ENCODE measurements at places on chromosomes 2 and 18. TPM values are rescaled to one million over a fixed set of nuclear protein-coding genes. Genes with fewer than 3 reads are reported as not detected.

DNA sequence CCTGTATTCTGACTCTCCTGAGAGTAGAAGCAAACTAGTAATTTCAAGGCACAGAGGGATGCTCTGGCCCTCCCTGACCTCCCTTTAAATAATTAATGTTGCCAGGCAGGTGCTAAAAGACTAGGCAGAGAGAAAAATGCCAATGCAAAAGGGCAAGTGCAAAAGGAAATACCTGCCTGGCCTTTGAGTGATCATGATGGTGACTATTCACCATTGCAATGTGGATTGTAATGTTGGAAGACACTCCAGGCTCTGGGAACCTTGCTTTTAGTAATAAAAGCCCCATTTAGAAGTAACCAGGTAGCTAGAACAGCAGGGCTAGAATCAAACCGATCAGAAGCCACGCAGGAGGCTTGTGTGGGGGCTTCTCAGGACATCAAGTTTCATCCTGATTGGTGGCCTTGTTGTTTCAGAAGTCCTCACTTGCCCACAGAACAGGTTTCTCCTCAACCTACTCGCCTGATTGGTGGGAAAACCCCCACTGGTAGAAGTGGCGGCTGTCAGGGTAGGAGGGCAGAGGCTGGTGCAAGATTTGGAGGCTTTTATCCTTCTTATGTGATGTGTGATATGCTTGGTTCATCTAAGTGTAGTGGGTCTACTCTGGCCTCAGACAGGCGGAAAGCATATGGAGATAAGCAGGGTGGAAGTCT, 16.0 kb upstream of the CHRNA1 start:
- H3K36me3 ChIP-seq = no peaks in the 10 kb centered on the region
- DNase-seq = no peak
- H3K4me1 ChIP-seq = no peaks in the 10 kb centered on the region

GRCh38 chr2:135742325-135742757, 686 bp downstream of the UBXN4 start:
- peak overlapping the region; percentile 94 for H3K4me3 ChIP-seq
- H3K27ac ChIP-seq = peak overlapping the region; percentile 100
- peak; percentile 35 for DNase-seq
- H3K4me1 ChIP-seq = peaks cover 15% of the 10 kb centered on the region

DNA sequence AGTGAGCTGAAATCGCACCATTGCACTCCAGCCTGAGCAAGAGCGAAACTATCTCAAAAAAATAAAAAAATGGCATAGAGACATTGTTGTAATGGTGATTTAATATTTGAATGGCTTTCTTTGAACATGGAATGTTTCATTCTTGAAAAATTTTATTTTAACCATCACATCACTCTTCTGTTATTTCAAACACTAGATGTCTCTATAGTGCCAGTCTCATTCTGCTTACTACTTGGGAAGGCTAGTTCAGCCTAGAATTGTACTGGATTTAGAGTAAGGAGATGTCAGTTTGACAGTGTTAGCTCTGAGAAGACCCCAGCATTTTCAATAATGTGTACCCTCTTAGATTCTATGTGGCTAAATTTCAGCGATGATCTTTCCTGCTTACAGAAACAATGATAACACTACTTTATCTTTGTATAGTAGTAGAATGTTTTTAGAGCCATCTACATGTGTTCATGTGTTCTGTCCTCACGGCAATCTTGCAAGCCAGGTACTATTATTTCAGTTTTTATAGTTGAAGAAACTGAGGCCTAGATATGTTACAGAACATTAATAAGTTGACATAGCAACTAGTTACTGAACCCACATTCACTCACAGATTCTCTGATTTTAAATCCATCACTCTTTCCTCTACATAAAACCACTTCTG, 142.9 kb upstream of the ZSWIM2 start:
- DNase-seq = no peak
- H3K27ac ChIP-seq = no peak overlapping the region
- H3K4me3 ChIP-seq = no peak overlapping the region

DNA sequence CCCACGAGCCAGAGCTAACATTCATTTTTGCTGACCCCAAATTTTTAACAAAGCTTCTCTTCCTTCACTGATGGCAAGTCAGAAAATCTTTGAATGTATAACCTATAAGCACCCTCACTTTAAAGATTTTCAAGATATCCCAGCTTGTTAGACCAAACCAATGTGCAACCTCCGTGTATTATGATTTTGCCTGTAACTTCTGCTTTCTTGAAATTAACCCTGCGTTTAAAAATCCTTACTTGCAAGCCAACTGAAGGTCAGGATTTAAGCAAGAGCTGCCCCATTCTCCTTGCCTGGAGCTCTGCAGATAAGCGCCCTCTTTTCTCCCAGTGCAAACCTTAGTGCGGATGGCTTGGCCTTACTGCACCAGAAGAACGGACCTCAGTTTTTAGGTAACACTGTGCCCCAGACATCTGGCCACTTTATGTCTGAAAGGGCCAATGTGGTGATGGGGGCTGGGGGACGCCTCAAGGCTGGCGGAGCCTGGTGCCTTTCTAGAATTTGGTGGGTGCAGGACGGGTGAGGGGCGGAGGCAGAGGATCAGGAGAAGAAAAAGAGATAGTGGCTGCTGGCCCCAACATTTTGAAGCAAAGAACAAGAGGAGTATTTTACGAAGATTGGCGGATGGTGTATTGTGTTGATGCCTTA, 805 bp upstream of the TNFRSF11A start:
- no peak for DNase-seq
- H3K27me3 ChIP-seq = peaks cover 70% of the 10 kb centered on the region
- H3K36me3 ChIP-seq = no peaks in the 10 kb centered on the region
- H3K27ac ChIP-seq = peak overlapping the region; percentile 91

GRCh38 chr18:49738721-49739120, 74.6 kb downstream of the ACAA2 start:
- no peak overlapping the region for H3K27ac ChIP-seq
- H3K36me3 ChIP-seq = no peaks in the 10 kb centered on the region
- H3K4me1 ChIP-seq = peaks cover 5% of the 10 kb centered on the region

Gene UGT1A8
- not detected for total RNA-seq

All from progenitor cell of endocrine pancreas (in vitro differentiated cells).